Progenitor cell of endocrine pancreas (in vitro differentiated cells): ENCODE measurements at places on chromosomes 13 and 19. TPM values are rescaled to one million over a fixed set of nuclear protein-coding genes. Genes with fewer than 3 reads are reported as not detected.
A peak's percentile ranks its signal among the peaks of the same experiment; 100 is the strongest.

DNA sequence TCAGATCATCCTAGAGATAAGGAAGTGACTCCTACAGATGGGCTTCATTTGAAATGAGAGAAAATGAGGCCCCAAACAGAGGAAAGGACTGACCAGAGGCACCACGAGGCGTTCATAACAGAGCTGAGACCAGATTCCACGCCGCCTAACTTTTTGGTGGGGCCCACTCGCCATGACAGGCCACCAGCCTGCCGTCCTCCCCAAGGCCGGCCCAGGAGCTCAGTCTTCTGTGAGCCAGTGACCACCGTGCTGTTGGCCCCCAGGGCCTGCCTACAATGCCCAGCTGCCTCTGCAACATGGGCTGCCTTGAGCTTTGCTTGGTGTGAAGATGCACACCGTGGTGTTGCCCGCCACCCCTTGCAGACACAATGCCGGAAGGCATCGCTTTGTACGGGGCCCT is 40.5 kb downstream of the TSHZ3 start:
- DNase-seq = no peak

GRCh38 chr19:41734585-41734984 is 20.7 kb upstream of the CEACAM6 start:
- no peak for DNase-seq

DNA sequence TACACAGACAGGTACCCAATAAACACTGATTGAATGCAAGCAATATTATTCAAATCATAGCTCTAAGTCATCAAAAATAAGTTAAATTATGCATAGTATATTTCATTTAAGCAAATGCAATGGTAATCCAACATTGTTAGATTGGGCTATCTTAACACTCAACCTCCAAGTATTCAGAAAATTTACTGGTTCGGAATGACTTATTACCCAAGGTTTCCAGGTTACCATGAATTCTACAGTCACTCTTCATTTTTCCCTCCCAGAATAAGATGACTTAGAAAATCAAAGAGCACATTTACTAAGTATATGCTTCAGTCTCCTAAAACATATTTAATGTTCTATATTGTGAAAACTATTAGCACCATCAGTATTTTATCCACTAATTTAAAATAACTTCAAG is 6.0 kb downstream of the UBL3 start:
- no peak for DNase-seq

- DNase-seq = no peak
Measured at GRCh38 chr13:41053384-41053826, 7.9 kb upstream of the WBP4 start.

DNA sequence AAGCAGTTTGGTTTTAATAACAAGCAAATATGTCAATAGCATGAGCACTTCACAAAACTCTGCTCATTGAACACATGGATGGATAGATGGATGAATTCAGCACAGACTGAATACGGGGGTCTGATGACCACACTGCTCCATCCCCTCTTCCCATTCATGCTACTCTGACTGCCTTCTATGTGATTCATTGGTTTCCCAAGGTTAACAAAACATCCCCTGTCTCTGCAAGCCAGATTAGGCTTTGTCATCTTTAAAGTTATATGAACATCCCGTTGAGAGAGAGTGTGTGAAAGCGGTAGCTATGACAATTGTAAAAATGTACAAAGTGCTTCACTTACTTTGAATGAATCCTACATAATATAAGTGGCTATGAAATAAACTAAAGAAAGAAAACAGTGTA is 252.5 kb downstream of the OXGR1 start:
- DNase-seq = no peak

GRCh38 chr13:94121686-94122085 is 357.8 kb downstream of the DCT start:
- no peak for DNase-seq

DNA sequence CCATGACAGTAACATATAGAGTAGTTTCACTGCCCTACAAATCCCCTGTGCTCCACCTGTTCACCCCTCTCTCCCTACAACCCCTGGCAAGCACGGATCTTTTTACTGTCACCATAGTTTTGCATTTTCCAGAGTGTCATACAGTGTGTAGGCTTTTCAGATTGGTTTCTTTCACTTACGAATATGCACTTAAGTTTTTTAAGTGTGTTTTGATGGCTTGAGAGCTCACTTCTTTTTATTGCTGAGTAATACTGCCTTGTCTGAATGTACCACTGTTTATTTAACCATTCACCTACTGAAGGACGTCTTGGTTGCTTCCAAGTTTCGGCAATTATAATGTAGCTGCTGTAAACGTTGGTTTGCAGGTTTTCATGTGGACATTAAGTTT is 175.1 kb downstream of the ITGBL1 start:
- DNase-seq = no peak

DNA sequence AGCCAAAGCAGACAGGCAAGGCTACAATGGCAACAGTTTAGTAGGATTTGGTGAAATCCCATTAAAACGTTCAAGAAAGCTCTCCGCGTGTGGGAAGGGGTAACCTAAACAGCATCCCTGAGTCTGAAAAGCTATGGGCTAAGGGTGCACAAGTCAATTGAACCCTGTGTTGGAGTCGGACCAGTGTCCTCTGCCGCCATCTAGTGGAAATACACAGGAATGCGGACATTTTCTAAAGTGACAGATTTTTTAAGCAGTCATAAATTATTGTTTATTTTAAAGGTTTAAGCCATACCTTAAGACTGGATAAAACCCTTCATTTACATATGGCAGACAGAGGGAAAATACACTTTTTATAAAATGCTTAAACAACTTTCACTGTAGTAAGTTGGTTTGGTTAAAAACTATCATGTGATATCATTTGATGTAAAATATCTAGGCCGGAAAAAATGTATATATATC is 26.5 kb upstream of the LSM14A start:
- peak; percentile 19 for DNase-seq

DNA sequence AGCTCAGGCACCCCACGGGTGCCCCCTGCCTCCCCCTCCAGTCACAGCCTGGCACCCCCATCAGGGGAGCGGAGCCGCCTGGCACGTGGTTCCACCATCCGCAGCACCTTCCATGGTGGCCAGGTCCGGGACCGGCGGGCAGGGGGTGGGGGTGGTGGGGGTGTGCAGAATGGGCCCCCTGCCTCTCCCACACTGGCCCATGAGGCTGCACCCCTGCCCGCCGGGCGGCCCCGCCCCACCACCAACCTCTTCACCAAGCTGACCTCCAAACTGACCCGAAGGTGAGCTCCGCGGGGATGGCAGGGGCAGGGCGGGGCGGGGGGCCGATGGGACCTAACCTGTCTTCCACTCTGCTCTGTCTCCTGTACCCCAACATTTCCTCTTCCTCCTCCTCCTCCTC is 25.0 kb downstream of the CKM start:
- DNase-seq = no peak

- no peak for DNase-seq
Measured at GRCh38 chr13:33112766-33113165, 96.5 kb downstream of the KL start.

DNA sequence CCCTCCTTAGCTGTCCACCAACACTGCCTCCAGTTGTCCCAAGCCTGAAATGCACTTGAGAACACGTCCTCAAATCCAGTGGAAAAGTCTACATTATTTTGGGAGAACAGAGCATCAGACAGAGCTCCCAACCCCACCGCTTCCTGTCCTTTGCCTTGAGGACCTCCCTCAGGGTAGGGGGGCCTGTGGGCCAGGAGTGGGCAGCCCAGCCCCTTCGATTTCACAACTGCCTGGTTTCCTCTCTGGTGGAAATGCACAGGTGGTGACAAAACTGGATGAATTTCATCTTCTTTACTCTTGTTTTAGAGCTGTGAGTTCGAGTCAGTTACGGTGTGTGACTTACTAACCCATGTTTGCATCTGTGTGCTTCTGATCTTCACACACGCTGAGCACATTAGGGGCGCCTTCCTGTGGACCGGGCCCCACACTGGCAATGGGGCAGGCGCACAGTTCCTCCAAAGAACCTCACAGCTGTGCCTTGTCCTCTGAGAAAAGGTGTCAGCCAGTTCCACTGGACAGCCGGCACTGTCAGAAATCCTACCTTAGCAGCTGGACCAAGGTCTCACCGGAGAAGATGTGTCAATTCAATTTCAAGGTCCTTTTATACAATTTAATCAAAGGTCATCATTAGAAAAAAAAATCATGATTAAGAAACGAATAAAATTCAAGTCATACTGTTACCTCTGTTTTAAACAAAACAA is 80.2 kb downstream of the IRS2 start:
- no peak for DNase-seq

DNA sequence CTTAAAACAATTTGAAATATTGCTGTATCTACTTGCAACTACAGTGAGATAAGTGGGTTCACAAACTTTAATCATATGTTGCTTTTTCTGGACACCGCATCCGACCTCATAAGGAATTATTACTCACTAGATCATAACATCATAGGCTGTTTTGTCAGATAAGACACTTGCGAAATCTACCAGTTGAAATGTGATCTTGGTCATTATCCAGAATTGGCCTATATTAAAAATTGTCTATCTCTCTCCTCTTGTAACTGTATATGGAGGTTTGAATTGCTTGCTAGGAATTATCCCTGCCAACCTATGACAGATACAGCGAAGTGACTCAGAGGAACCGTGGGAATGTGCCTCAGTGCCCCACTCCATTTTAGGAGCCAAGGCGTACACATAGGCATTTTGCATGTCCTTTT is 117.0 kb upstream of the POSTN start:
- no peak for DNase-seq

GRCh38 chr19:16850133-16850532 is 20.9 kb downstream of the SIN3B start:
- DNase-seq = no peak

- no peak for DNase-seq
Measured at GRCh38 chr13:95260031-95260525, 41.2 kb downstream of the ABCC4 start.

GRCh38 chr13:80399340-80400163 is 58.6 kb upstream of the SPRY2 start:
- DNase-seq = no peak

DNA sequence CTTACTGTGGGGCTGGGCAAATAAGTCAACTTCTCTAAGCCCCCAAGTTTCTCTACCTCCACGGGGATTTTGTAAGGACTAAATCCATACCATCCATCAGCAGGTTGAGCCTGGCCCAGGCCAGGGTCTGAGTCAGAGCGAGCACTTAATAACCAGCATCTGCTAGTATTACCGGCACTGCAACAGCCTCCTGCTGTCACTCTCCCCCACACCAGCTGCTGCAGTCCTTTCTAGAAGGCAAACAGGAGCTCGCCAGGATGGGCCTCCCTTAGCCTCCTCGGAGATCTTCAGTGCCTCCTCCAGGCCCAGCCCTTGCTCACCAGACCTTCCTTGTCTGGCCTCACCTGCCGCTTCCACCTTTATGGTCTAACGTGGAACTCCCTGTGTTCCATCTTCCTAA is 3.2 kb downstream of the NAPA start:
- no peak for DNase-seq

DNA sequence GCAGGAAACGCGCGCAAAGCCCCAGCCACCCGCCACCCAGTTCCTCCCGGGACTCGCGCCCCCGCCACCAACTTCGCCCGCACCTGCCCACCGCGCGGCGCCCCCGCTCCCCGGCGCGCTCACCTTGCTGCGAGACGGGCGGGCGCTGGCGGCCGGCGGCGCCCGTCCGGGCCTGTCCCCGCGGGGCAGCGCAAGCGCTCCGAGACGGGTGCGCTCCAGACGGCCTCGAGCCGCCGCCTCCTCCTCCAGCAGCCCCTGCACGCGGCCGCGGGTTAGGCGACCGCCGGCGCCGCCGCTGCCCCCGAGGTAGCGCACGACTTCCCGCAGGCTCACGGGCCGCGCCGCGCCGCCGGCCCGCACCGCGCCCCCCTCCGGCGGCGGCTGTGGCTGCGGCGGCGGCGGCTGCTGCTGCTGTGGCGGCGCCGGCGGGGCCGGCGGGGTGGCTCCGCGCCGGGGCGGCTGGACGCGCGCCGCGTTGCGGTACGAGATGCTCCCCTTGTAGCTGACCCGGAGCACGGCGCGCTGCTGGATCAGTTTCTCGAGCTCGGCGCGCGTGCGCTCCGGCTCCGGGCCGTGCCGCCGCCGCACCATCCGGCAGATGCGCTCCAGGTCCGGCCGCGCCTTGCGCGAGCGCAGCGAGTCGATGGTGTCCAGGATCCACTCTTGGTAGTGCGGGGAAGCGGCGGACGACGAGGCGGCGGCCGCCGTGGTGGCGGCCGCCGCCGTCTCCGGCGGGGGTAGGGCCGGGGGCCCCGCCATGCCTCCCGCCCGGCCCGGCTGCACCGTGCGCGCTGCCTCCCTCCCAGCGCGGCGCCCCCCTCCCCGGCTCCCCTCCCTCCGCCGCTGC is 666 bp downstream of the SAMD1 start:
- DNase-seq = peak; percentile 45

GRCh38 chr19:52673014-52673413 is 34.9 kb upstream of the ZNF83 start:
- DNase-seq = no peak

DNA sequence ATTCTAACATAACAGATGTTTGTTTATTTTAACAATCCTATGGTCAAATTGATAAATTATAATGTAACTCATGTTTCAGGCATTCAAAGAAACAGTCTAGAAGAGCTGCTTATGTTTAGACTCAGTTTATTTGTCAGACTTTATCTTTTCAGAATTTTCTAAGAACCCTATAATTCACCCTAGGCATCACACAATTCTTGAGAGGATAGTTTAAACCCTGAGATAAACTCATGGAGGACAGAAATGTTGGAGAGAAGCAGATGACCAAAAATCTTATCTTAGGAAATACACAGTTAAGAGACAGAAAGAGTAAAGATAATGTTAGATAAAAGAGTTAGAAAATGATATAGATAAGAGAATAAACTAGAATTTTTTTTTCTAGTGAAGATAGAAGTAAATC is 1185.7 kb upstream of the SLC10A2 start:
- DNase-seq = no peak

Gene LMTK3
- total RNA-seq = 11.4 and 12.7 TPM in 2 replicates

Gene ATP4B
- not detected in 2 replicates for total RNA-seq

Gene IGSF23
- total RNA-seq = 0.67 and 1.7 TPM in 2 replicates

Gene GAPDHS
- total RNA-seq = not detected in 2 replicates

Gene DZIP1
- 35.4 and 40.1 TPM in 2 replicates for total RNA-seq

Gene B3GNT8
- 4.4 and 4.6 TPM in 2 replicates for total RNA-seq

Gene GPI
- total RNA-seq = 147 and 150 TPM in 2 replicates

Gene CNOT3
- total RNA-seq = 75.4 and 77.3 TPM in 2 replicates

Gene ZNF560
- not detected in 2 replicates for total RNA-seq

Gene RAB20
- total RNA-seq = 3.8 and 4.0 TPM in 2 replicates

Gene TUBA3C
- total RNA-seq = not detected in 2 replicates
